ENCODE measurements at places on chromosomes 16 and 17. TPM values are rescaled to one million over a fixed set of nuclear protein-coding genes. Genes with fewer than 3 reads are reported as not detected.

DNA sequence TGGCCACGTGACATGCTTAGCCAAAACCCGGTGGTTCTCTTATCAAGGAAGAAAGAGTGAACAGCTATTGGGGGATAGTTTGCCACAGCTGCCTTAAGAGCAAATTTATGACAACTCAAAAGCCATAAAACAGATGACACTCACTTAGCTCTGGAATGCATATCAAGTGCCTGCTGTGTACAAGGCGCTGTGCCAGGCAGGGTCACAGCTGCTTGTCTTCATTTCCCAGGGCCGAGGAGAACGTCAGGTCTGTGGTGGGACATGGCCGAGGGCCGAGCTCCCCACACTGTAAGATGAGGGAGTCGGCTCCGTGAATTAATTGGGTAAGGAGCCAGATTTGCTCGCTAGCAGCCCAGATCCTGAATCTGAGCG, 14.0 kb downstream of the EEF2K start:
- DNase-seq, result no peak

CIITA gene
- total RNA-seq, result 88.6 TPM

NUP93 gene
- total RNA-seq, result 59.8 TPM

GRCh38 chr17:13646411-13646810, 44.7 kb upstream of the HS3ST3A1 start:
- DNase-seq, result no peak

ZNF276 gene
- 71.4 TPM for total RNA-seq

- DNase-seq, result no peak
Observed at GRCh38 chr17:4480929-4481898, 17.5 kb upstream of the SPNS2 start.

GPR142 gene
- 1.3 TPM for total RNA-seq

GRCh38 chr16:69334696-69335095, 4.3 kb upstream of the PDF start:
- no peak for DNase-seq

CDH16 gene
- total RNA-seq, result not detected

DNA sequence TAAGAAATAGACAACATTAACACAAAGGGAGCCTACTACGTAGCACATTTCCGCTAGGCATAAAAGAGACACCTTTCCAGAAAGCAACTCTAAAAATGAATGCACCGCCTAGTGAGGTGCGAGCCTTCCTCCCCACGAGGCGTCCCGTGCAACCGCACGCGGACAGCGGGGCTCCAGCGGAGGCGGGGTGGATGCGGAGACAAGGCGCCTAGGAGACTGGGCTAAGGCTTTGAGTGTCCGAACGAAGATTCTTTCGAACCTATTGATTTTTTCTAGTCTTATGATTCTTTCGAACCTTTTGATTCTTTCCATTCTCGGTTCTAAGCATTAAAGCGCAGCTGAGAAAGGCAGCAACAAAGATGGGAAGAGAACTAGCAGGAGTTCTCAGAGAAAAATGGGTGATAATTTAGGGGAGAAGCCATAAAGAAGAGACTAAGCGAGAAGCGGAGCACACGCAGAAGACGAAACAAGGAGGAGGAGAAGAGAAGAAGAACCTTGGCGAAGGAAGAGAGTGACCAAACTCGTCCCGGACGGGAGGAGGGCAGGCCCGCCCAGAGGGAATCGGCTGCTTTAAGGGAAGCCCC, 394 bp upstream of the CPD start:
- no peak for DNase-seq

GRCh38 chr17:55384643-55385232, 36.9 kb downstream of the MMD start:
- DNase-seq, result no peak

SCNN1B gene
- total RNA-seq, result not detected

- no peak for DNase-seq
Observed at GRCh38 chr17:859061-859823, 77.1 kb downstream of the MRM3 start.

GRCh38 chr16:85374571-85374872, 238.6 kb upstream of the GSE1 start:
- no peak for DNase-seq

HS3ST3A1 gene
- total RNA-seq, result 2.4 TPM

MMP2 gene
- total RNA-seq, result 45.8 TPM

DNA sequence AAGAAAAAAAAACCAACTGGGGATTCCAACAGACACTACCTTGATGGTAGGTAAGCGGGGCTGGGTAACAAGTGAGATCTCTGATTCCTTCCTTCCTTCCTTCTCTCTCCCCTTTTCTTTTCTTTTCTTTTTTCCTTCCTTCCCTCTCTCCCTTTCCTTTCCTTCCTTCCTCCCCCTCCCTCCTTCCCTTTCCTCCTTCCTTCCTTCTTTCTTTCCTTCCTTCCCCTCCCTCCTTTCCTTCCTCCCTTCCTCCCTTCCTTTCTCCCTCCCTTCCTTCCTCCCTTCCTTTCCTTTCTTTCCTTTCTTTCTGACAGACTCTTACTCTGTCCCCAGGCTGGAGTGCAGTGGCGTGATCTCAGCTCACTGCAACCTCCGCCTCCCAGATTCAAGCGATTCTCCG, 20.0 kb downstream of the OR2C1 start:
- no peak for DNase-seq

All from hematopoietic multipotent progenitor cell (in vitro differentiated cells).